ENCODE measurements at places on chromosomes 1 and 21.

- DNase-seq, result no peak
Measured at GRCh38 chr21:31993826-31994825, 121.3 kb downstream of the HUNK start.

DNA sequence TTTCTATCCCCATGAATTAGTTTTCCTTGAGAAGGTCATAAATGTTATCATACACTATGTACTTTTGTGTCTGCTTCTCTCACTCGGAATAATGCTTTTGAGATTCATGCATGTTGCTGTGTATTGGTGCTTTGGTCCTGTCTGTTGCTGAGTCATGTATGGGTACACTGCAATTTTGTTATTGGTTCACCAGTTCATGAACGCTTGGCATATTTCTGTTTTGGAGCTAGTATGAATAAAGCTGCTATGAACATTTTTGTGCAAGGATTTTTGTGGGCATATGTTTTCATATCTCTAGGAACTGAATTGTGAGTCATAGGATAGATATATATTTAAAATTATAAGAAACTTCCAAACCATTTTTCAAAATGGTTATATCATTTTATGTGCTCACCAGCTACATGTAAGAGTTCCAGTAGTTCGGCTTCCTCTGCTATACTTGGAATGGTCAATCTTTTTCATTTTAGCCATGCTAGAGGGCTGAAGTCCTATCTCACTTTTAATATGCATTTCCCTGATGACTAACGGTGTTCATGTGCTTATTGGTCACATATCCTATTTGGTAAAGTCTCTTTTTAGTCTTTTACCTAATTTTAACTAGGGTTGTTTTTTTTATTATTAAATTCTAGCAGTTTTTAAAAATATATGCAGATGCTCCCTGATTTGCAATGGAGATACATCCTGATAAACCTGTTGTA lies 38.2 kb downstream of the ETS2 start:
- no peak for DNase-seq

DNA sequence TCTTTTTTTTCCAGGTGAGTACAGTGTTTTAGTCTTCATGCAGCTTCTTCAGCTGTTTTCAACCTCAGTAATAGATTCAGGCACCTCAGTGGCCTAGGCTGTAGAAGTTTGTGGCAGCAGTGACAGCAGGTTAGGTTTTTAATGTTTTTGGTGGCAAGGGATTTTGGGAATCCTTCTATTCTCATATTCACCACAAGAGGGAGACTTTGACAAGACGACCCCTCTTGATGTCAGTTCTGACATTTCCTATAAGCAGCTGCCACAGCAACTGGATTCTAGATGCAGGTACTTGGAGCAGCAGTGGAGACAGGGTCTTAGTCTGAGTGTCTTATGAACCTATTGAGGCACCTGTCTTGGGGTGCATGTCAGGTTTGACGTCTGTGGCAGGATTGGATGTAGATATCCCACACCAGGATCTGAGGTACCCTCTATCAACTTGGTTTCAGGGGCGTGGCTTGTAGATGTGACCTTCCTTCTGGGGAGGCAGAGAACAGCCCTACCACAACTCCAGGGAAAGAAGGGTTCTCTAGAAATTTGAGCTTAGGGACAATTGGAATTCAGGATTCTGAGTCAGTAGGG lies 1104.2 kb upstream of the TMPRSS15 start:
- no peak for DNase-seq

DNA sequence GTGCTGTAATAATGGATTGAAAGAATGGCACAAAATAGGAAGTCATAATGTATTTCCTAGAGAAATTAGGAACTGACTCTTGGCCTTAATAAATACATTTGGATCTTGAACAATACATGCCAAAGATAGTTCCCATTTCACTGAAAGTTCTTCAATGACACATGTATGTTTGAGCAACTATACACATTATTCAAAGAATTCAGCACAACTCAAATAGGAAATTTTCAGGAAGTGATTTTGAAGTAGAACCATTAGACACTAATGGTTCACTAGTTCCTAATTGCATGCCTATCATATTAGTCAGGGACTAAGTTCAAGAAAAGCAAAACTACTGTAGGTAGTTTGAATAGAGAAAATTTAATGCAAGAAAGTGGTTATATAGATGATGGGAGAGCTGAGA lies 404.7 kb downstream of the LMO4 start:
- DNase-seq, result no peak

DNA sequence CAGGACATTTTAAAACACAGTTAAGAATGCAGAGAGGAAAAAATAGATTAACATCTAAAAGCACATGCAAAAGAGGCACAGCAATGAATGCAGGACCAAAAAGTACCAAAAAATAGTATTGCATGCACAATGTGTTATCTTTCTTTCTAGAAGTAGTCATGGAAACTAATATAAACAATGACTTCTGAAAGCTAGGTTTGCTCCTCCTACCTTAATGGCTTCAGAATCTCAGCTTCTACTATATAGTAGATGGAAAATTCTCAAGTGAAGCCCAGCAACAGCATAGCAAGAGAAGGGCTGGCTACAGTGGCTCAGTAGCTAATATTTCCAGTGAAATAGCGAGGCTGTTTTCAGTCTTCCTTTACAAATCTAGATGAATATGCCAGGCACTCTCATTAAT lies 125.1 kb downstream of the CRB1 start:
- no peak for DNase-seq

GRCh38 chr1:23664837-23665795 lies 26.5 kb upstream of the RPL11 start:
- peak; percentile 23 for DNase-seq

DNA sequence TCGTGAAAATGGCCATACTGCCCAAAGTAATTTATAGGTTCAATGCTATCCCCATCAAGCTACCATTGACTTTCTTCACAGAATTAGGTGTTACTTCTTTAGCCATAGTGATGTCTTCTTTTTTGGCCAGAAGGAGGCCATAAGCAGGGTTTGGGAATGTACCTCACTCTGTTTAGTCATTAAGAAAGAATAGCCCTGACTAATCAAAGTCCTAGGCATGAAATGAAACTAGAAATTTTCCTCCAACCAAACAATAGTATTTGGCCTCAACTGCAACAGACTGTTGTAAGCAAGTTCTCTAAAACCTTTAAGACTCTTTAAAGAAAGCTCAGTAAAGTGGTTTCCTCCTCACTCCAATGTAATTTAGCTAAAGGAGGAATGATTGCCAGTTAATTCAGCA lies 163.9 kb downstream of the AKT3 start:
- DNase-seq, result no peak

GRCh38 chr1:94279038-94279437 lies 41.7 kb upstream of the ARHGAP29 start:
- no peak for DNase-seq

DNA sequence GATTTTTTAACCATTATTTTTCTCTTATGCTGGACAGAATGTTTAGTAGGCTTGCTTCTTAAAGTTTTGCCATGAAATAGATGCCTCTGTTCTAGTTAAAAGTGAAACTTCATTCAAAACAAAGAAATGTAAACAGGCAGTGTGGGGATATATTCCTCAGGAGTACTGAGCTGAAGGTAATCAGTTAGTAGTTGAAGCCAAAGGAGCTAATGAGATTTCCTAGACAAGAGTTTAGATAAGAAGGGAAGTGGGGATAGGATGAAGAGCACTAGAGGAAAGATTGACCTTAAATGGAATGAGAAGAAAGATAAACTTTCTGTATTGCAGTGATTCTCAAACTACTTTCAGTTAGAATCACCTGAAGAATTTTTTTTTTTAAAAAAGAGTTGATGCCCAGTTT lies 23.9 kb downstream of the PRRC2C start:
- DNase-seq, result no peak

- DNase-seq, result no peak
Measured at GRCh38 chr21:31332525-31332924, 11.5 kb downstream of the TIAM1 start.

- no peak for DNase-seq
Measured at GRCh38 chr1:8903410-8903809, 24.9 kb upstream of the ENO1 start.

- DNase-seq, result no peak
Measured at GRCh38 chr1:158059984-158060383, 66.5 kb downstream of the KIRREL1 start.

- peak; percentile 60 for DNase-seq
Measured at GRCh38 chr1:210250998-210251679, 18.5 kb downstream of the SERTAD4 start.

GRCh38 chr1:12616709-12617373 lies 1.2 kb downstream of the DHRS3 start:
- DNase-seq, result peak; percentile 36

DNA sequence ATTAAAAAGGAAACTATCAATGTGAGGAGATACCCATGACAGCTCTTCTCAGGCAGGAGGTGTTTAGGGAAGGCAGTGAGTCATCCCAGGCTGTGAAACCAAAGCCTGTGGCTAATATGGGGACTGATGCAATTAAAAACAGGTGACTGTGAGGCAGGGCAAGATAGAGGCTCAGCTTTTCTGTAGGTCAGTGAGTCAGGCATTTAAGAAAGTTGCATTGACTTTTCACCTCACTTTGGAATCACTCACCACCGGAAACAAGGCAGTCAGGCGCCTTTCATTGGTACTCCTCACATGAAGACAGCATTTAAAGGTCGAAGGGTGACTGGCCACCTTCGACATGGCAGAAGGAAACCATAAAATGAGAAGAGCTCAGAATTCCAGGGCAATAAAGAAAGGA lies 54.5 kb downstream of the PAPPA2 start:
- peak; percentile 33 for DNase-seq

GRCh38 chr1:41483001-41483850 lies 1.3 kb downstream of the EDN2 start:
- no peak for DNase-seq
